ENCODE measurements at places on chromosomes 11 and 22.

GRCh38 chr11:1523077-1523476 is 36.5 kb upstream of the MOB2 start:
- no peak for DNase-seq

- peak; percentile 32 for DNase-seq
Measured at GRCh38 chr22:41696703-41697102, 2.6 kb upstream of the MEI1 start.

- no peak for DNase-seq
Measured at GRCh38 chr11:10476342-10476741, 21.3 kb downstream of the AMPD3 start.

DNA sequence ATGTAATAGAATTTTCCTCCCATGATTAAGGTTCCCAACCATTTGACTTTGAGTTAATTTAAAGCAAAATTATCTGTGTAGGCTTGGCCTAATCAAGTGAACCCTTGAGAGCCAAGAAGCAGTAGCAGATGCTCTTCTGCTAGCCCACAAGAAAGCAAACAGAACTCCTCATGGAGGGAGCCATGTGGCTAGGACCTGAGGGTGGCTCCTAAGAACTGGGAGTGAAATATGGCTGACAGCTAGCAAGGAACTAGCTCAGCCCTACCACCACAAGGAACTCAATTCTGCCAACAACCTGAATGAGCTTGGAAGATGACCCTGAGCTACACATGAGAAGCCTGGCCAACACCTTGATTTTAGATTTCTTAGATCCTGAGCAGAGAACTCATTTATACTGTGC is 167.7 kb downstream of the WNT11 start:
- DNase-seq, result no peak

GRCh38 chr11:81995889-81996288 is 737.8 kb downstream of the FAM181B start:
- peak; percentile 62 for DNase-seq

- DNase-seq, result no peak
Measured at GRCh38 chr11:110857892-110858546, 145.8 kb upstream of the ARHGAP20 start.

DNA sequence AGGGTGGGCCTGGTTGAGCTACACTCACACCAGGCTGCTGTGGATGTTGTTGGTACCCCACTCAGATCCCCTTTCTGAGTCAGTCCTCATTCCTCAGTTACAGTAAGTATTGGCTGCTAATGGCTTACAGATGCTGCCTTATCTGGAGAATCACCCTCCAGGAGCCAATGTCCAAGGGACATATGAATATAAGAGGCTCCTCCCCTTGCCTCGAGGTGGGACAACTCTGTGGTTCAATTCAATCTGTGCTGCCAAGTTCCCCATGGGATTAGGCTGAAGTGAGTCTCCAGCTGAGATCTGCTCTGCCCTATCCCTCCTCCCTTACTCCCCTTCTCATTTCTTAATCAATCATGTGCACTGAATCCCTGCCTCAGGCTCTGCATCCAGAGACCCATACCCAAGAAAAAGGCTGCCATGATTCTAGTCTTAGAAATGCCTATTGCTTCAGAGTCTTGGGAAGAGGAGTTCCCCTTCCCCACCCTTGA is 168.8 kb upstream of the SYT13 start:
- DNase-seq, result no peak

GRCh38 chr11:4467811-4468606 is 14.4 kb upstream of the OR52K1 start:
- no peak for DNase-seq

DNA sequence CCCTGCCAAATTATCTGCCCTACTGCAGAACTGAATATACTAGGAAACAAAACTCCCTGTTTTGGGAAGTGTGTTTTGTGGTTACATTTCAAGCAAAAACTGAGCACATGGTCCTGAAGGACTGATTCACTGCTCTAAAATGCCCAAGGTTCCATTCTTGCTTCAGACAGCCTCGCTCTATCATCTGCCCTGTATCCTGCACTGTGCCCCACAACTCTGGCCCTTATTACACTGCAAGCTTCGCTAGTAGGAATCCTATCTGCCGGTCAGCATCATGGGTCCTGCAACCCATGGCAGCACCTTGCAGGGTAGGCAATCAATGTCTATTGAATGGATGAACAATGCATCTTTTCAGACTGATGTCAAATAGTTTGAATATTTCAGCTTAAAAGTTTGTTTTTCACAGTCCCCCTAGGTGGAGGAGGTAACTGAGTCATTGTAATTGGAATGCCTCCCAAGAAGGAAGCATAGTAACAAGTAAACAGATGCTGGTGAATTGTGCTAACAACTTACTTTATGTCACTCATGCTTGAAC is 21.3 kb downstream of the LAYN start:
- DNase-seq, result no peak

GRCh38 chr11:3225826-3226750 is 6.1 kb downstream of the MRGPRE start:
- no peak for DNase-seq

- peak; percentile 52 for DNase-seq
Measured at GRCh38 chr11:67345920-67346819, 7.2 kb downstream of the POLD4 start.

DNA sequence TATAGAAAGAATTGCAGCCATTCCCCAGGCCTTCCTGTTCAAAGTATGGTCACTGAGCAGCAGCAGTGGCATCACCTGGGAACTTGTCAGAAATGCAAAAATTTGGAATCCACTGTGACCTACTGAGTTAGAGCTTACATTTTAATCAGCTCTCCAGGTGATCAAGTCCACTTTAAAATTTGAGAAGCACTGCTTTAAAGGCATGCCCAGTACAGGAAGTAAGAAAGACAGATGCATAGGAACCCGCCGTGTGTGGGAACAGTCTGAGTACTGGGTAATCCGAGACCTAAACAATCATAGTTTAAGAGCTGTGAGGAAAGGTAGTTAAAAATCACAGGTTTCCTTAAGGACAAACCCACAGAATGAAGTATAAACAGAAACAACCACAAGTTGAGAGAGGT is 462.4 kb downstream of the RAB38 start:
- DNase-seq, result no peak

GRCh38 chr11:11396301-11397035 is 43.4 kb upstream of the CSNK2A3 start:
- no peak for DNase-seq

GRCh38 chr11:1876361-1877063 is 15.2 kb downstream of the PRR33 start:
- no peak for DNase-seq

- no peak for DNase-seq
Measured at GRCh38 chr11:14625586-14626205, 17.9 kb upstream of the PDE3B start.

GRCh38 chr11:134604886-134605285 is 192.8 kb upstream of the B3GAT1 start:
- no peak for DNase-seq

GRCh38 chr11:93013646-93014045 is 44.2 kb downstream of the MTNR1B start:
- DNase-seq, result no peak

DNA sequence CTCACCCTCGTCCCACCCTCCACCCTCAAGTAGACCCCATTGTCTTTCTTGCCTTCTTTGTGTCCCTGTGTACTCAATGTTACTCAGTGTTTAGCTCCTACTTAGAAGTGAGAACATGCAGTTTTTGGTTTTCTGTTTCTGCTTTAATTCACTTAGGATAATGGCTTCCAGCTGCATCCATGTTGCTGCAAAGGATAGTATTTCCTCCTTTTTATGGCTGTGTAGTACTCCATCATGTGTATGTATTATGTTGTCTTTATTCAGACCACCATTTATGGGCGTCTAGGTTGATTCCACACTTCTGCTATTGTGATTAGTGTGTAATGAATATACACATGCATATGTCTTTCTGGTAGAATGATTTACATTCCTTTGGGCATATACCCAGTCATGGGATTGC is 73.6 kb downstream of the SIK2 start:
- no peak for DNase-seq

DNA sequence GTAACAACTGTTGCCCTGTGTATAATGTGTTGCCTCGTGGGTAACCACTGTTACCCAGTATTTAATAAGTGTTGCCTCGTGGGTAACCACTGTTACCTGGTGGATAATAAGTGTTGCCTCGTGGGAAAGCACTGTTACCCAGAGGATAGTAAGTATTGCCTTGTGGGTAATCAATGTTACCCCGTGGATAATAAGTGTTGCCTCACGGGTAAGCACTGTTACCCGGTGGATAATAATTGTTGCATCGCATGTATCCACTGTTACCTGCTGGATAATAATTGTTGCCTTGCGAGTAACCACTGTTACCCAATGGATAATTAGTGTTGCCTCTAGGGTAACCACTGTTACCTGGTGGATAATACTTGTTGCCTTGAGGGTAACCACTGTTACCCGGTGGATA is 17.1 kb upstream of the NXPE4 start:
- DNase-seq, result no peak

DNA sequence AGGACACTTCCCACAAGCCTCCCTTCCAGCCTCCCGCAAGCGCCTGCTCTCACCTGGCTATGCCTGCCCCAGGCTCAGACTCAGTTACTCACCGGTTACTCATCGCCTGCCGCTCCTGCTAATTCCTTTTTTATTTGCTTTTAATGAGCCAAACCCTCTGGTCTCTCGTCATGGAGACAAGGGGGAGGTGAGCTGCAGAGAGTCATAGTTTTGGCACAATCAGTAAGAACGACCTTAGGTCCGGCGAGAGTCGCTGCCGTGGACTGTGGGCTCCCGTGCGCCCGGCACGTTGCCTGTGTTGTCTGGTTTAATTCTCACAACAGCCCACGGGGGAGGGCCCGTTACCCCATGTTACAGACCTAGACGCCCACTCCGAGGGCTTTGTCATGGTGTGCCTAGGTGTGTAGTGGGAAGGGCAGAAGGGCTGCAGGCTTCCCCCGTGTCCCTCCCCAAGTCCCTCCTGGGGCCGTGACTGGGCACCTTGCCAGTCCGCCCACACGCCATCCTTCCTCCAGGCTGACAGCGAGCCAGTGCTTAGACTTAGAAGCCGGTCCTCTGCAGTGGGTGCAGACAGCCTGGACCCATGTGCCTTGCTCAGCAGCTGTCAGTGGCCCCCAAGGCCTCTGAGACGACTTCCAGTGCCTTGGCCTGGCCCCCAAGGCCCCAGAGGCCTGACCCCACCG is 42.2 kb downstream of the WNT7B start:
- no peak for DNase-seq

DNA sequence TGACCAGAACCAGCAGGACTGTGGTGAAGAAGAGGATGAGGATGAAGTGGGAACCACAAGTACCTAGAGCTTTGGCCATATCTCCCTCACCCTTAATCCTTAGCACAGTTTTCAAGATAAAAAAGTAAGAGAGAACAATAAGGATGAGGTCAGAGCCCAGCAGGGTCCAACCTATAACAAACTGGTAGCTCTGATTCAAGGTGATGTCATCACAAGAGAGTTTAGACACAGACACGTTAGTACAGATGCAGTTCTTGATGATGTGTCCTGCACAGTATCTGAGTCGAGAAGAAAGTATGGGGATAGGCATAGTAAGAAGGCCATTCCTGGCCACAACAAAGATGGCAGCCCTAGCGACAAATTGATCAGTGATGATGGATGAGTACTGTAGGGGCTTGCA is 586 bp downstream of the OR56A5 start:
- no peak for DNase-seq

DNA sequence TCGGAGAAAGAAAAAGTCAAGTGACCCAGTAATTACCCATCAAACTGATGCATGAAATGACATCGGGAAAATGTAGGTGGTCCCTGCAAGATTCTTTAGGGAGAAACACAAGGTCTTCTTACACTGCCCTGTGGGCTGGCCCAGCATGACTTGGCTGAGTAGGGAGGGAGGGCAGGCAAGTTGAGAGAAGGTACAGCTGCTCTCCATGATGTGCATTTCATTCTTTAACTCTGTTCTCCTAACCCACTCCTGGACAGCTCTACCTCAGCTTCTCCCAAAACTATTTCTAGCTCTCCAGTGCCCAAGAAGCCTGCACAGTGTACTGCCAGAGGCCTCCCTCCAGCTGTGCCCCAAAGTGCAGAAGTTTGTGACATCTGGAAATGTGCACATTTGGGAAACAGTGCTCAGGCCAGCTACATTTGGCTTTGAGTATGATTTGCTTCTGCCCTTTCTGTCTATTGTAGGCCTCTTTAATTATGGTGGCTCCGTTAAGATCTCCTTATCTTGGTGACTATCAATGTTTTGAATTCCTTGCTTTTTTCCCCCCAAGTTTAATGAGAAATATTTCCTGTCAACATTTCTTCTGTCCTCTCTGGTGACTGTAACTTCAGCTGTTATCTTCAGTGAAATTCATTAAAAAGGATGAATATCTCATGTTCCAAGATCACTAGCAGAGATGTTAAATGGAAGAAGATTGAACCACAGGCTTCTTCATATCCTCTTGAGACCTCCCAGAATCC is 26.7 kb upstream of the PRSS23 start:
- no peak for DNase-seq

- no peak for DNase-seq
Measured at GRCh38 chr11:16781936-16782919, 43.8 kb downstream of the C11orf58 start.

Data from SHP77 (cell line).